ENCODE measurements at places on chromosomes 7 and 10.

DNA sequence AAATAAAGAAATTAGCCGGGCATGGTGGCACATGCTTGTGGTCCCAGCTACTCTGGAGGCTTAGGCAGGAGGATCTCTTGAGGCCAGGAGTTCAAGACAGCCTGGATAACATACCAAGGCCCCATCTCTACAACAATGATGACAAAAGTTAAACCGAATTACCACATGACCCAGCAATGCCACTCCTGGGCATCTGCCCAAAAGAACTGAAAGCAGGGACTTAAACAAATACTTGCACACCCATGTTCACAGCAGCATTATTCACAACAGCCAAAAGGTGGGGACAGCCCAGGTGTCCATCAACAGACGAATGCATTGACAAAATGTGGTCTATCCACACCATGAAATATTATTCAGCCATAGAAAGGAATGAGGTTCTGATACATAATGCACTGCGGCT is 83.9 kb downstream of the HIP1 start:
- DNase-seq: no peak

GRCh38 chr7:141575654-141576448 is 24.6 kb downstream of the AGK start:
- DNase-seq: no peak

DNA sequence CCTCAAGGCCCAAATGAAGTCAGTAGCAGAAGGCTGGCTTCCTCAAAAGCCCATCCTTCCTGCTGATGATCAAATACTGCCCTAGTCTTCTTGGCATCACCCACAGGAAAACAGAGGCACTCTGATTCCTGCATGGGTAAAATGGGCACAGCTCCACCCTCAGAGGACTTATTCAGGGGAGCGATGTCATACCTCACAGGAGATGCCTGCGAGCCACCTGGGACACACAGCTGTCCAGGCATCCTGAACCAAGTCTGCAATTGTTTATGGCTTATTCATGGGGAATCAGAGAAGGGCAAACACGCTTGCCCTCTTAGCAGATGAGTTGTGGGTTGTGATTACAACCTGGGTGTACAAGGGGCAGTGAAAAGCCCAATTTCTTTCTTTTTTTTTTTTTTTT is 22.0 kb upstream of the LMTK2 start:
- DNase-seq: no peak

- peak; percentile 44 for DNase-seq
Measured at GRCh38 chr10:126749015-126749655, 78.6 kb upstream of the C10orf90 start.

DNA sequence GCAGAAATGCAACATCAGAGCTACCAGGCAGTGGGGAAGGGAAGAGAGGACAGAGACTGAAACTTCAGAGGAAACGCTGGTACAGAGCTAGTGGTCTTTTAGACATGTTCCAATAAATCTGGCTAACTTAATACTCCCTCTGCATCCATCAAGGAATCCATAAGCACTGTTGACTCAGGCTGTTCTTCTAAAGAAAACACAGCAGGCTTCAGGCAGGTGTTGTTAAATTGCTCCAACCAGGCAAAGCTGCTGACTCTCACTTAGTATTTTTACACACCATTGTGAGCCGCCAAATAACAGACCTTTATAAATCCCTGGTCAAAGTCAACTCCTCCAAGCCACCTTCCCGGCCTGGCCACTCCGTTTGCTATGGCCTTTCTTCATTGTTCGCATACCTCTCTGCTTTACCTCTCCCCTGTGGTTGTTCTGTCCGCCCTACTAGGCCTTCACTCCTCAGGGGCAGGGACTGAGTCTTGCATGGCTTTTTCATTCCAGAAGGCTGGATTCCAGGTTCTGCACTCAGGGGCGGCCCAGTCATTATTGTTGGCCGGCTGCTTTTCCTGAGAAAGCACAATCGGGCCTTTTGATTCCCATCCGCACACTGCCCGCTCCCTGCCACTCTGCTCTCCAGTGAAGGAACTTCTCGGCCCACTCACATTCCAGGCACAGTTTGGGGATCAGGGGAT is 18.4 kb downstream of the CREB3L2 start:
- no peak for DNase-seq

GRCh38 chr7:29511337-29511736 is 52.3 kb upstream of the PRR15 start:
- DNase-seq: no peak

GRCh38 chr10:33345236-33345635 is 10.8 kb upstream of the NRP1 start:
- no peak for DNase-seq

GRCh38 chr7:110941385-110941784 is 149.5 kb upstream of the LRRN3 start:
- no peak for DNase-seq

GRCh38 chr10:119652361-119652730 is 1.2 kb downstream of the BAG3 start:
- DNase-seq: no peak

- DNase-seq: no peak
Measured at GRCh38 chr10:6755781-6756460, 175.8 kb upstream of the PRKCQ start.

GRCh38 chr10:58265249-58265648 is 2.4 kb downstream of the IPMK start:
- DNase-seq: no peak

GRCh38 chr10:117550076-117550475 is 7.5 kb downstream of the EMX2 start:
- no peak for DNase-seq

DNA sequence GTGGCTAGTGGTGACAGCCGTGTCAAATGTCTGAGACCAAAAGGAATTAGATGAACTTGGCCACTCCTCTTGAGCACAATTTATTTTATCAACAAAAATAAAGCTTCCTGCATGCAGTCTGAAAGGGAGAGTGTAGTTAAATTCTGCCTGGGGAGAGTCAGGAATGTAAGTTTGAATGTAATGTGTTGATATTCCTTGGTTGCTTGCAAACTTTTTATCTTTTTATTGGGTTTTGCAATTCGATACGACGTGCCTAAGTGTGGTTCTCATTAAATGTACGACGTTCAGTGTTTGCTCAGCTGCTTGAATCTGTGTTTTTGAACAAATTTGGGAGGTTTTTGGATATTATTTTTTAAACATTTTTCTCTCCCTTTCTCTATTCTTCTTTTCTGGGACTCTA is 839.9 kb downstream of the CCSER2 start:
- no peak for DNase-seq

DNA sequence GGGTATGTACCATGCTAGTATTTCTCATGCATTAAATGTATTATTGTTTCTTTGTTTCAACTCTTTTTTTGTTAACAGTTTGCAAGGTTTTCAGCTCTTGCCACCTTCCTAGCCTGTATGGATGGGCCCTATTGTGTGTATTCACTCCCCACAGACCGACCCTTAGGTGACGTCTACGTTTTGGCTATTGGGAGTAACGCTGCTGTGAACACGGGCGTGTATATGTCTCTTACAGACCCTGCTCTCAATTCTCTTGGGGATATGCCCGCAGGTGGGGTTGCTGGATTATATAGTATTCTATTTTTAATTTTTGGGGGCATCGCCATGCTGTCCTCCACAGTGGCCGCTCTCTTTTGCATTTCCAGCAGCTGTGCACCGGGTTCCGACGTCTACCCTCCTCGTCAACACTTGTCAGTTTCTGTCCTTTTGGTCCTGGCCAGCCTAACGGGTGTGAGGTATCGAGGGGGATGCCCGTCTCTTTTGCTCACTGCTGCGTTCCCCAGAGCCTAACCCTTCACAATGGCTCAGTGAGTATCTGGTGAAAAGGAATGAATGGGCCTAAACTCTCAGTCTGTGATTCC is 64.1 kb upstream of the GNA12 start:
- DNase-seq: no peak

GRCh38 chr10:16809074-16809718 is 8.0 kb downstream of the RSU1 start:
- DNase-seq: no peak

GRCh38 chr10:3523309-3524050 is 261.5 kb downstream of the KLF6 start:
- no peak for DNase-seq

DNA sequence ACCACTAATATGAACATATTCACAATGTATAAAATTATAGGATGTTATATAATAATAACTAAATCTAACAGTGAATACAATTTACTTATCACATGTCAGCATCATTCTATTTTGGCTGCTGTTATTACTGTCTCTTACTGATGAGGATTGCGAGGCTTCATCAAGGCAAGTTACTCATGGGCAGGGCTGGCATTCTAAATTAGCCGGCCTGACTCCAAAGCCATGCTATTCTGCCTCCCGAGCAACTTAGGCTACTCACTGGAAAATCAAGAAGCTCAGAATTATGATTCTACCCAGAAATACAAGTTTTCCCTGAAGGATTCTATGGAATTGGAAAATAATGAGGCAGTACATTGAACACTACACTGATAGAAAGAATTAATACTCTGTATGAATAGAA is 101.7 kb downstream of the ICA1 start:
- no peak for DNase-seq

DNA sequence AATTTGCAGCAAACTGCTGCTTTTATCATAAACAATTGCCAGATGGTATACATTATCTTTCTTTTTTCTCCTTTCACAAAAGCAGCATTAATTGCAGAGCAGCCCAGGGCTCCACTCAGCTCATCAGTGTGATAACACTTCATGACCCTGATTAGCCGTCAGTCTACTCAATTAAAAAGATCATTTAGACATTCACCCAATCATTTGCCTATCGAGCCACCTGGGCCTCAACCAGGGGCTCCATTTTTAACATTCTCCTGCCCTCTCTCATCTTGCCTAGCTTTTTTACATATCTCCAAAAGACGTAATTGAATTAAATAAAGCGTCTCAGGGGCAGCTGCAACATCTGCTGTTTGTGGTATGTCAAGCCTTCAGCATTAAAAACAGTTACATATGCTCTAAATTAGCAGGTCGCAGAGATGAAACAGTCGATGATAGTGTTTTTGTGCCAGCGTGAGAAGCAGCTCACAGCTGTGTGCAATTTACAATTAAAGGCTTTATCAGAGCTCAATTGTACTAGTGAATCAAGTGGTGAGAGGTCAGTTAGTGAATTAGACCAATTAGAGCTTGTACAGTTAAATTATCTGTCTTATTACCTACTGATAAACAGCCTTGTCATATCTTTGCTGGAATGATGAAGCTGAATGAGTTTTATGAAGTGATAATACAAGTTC is 522.5 kb downstream of the ETV1 start:
- DNase-seq: no peak

DNA sequence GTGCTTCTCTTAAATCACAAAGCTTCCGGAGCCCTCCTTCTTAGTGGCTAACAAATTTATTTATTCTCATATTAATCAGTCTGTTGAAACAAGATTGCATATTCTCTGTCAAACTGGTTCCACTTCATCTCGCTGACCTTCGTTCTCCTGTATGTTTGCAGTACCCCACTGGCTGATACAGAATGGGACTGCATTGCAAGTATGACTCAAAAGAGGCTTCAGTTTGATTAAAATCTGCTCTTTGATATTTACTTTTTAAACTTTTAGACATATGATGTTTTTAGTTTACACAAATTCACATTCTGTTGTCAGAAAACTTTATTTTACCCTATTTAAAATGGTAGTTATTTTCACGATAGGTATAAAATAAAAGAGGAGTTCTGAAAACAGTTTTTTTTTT is 14.3 kb upstream of the ARHGAP12 start:
- no peak for DNase-seq

DNA sequence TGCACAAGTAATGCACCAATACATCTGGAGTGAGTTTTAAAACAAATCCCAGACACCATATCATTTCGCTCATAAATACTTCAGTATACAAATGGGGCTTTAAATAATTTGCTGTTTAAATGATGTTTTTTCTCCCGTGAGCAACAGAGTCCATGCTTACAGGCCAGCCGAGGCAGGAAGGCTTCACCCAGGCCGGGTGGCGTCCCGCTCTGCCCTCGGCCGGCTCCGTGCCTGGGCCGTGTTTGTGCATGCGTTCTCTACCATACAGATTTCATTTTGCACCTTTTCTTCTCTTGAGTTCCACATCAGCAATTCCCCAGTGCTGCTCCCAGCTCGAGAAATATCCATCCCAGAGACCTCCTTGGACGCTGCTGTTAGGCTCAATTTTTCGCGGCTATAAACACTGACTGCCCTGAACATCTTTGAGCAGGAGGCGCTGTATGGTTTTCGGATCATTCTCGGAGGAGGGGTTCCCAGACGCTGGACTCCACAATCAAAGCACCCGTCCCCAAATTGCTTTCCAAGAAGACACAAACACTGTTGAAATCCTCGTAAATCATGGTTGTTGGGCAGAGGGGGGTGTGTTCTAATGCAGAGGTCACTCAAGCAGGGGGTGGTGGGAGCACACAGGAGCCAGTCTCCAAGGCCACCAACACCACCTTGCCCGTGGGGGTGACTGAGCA is 91.6 kb downstream of the MICALL2 start:
- no peak for DNase-seq

- no peak for DNase-seq
Measured at GRCh38 chr10:9656996-9657395, 1360.7 kb upstream of the CELF2 start.

- no peak for DNase-seq
Measured at GRCh38 chr10:14924013-14924412, 29.9 kb downstream of the DCLRE1C start.

DNA sequence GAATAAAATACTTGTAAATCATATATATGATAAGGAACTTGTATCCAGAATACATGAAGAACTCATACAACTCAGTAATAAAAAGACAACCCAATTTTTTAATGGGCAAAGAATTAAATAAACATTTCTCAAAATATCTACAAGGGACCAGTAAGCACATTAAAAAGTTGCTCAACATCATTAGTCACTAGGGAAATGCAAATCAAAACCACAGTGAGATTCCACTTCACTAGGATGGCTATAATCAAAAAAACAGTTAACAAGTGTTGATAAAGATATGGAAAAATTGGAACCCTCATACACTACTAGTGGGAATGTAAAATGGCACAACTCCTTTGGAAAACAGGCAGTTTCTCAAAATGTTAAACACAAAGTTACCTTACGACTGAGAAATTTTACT is 40.3 kb upstream of the YAE1 start:
- no peak for DNase-seq

- no peak for DNase-seq
Measured at GRCh38 chr7:75591467-75592255, 99.5 kb downstream of the SPDYE5 start.

DNA sequence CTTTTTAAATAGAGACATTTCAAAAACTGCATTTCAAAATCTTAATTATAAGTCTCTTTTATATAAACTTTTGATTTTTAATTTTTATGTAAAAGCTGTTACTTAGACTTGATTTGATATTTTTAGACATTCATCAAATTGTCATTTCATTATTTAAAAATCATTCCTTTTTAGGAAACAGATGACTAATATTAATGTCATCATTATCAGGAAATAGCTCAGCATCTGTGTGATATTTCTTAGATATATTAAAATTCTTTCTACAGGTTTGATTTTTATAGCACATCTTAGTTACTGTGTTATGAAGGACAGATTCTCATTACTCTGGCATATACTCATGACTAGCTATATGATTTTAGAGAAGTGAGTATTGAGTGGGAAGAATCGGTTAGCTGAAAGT is 17.2 kb downstream of the RUNDC3B start:
- DNase-seq: no peak

Data from natural killer cell (primary cell).